ENCODE measurements at places on chromosomes 1 and 21.

GRCh38 chr1:27633298-27633610, 1.7 kb downstream of the FGR start:
- no peak for DNase-seq

GRCh38 chr1:1371364-1371745, 3.7 kb downstream of the AURKAIP1 start:
- no peak for DNase-seq

DNA sequence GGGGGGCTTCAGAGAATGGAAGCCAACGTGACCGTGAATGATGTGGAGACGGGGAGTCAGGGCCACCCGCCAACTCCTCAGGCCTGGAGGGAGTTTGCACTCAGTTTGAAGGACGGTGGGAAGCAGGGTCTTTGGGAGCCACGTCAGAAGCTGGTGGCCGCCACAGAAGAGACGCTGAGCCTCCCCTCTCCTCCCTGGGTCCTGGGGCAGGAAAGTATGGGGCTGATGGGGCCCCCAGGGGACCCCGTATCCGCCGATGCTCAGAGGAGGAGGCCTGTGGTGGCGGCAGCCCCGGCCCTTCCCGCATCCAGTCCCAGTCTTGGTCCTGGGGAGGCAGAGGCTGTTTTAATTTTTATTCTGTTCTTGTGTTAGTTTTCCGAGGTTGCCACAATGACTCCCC, 188.6 kb upstream of the C1orf174 start:
- DNase-seq, result no peak

DNA sequence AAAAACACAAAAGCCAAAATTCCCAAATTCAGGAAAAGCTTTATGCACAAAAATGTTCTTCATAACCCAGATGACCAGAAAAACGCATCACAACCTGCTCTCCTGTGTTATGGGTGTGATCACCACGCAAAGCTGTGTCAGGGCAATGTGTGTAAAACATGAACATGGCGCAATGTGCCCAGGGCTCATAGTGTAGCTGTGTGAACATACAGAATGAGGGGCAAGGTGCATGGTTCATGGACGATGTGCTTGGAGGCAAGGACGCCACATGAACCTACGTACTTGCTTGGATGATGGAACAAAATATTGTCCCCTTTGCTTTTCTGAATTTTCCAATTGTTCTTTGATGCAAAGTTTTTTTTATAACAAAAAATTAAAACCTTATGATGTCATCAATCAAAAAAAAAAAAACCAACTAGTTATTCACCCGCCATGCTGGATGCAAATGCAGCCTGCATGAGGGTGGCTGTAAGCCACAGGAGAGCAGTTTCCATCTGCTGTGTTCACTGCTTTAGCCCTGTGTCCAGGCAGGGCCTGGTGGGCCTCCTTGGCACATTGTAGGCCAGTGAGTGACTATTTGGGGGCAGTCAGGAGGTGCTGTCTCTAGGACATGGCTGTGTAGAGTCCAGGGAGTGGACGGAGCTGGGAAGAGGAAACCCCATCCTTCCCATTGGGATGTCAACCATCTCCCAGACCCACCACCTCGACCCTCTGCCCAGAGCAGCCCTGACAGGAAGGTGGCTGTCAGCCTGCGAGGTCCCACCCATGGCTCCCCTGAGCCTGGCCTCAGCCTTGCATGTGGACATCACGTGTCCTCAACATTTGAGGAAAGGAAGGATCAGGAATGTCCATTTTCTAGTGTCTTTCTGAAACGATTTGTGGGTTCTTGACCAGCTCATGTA, 13.6 kb downstream of the KRTAP10-1 start:
- DNase-seq, result no peak

DNA sequence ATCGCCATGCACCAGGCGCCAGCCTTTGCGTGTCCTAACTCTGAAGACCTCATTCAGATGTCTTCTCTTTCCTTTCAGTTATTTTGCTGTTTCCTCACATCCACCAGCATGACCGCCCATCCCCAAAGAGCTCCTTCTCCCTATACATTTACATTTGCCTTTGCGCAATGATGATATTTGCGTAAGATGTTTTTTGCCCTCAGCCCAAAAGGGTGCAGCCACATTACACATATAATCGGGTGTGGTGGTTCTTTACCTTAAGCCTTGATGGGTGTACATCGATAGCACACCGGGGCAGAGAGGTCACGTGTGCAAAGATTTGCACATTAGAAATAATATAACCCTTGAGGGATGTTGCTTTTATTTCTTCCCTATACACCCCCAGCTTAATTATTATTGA, 192.8 kb downstream of the HUNK start:
- no peak for DNase-seq

DNA sequence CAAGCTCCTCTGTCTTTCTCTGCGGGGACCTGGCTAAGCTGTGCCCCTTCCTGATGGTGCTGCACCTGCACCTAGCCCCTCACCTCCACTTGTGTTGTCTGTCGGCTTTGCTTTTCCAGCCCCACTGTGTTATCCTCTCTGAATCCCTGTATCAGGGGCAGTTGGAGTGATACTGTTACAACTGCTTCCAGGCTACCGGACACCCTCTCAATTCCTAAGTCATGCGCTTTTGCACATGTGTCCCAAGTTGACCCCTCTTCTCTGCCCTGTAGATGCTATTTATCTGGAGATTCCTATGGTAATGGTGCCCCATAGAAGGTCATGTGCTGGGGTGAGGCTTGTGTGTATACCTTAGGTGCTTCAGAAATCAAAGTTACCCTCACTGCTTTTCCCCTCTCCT, 58.9 kb downstream of the TBCE start:
- DNase-seq, result no peak

DNA sequence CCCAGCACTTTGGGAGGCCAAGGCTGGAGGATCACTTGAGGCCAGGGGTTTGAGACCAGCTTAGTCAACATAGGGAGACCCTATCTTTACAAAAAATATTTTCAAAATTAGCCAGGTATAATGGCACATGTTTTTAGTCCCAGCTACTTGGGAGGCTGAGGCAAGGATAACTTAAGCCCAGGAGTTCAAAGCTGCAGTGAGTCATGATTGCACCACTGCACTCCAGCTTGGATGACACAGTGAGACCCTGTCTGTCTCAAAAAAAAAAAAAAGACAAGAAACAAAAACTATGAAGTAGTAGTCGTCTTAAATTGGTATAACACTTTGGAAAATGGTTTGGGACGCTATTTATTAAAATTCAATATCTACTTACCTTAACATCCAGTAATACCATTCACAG, 7.7 kb downstream of the AIM2 start:
- no peak for DNase-seq

DNA sequence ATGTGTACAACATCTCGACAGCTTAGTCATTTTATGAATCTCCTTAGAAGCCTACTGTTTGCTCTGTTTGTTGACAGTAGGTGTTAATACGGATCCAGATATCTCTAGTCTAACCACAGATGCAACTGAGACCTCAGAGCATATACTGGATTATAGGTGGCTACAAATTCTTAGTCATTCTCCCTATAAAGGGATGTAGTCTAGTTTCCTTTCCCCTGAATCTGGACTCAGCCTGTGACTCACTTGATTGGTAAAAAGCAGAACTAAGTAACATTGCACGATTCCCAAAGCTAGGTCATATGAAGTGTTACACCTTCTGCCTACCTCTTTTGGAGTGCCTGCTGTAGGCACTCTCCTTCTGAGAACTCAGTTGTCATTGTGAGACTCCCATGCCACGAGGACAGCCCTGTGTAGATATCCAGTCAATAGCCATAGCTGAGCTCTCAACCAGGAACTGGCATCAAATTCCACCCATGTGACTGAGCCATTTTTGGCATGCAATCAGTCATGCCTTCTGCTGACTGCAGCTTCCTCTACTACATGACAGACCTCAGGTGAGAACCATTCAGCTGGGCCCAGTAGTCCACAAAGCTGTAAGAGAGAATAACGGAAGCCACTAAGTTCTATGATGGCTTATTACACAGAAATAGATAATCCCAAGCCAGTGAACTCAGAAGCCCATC, 135.9 kb upstream of the CHRM3 start:
- no peak for DNase-seq
